ENCODE measurements at places on chromosomes 1 and 21. TPM values are rescaled to one million over a fixed set of nuclear protein-coding genes. Genes with fewer than 3 reads are reported as not detected.

PPIAL4G gene
- not detected for total RNA-seq

KIF21B gene
- total RNA-seq: 0.12 TPM

SH2D1B gene
- total RNA-seq: not detected

PGLYRP3 gene
- total RNA-seq: not detected

ENAH gene
- 25.1 TPM for total RNA-seq

Measured in pericardium fibroblast (primary cell).